ENCODE measurements at places on chromosomes 12 and 14. TPM values are rescaled to one million over a fixed set of nuclear protein-coding genes. Genes with fewer than 3 reads are reported as not detected.
A peak's percentile ranks its signal among the peaks of the same experiment; 100 is the strongest.

DNA sequence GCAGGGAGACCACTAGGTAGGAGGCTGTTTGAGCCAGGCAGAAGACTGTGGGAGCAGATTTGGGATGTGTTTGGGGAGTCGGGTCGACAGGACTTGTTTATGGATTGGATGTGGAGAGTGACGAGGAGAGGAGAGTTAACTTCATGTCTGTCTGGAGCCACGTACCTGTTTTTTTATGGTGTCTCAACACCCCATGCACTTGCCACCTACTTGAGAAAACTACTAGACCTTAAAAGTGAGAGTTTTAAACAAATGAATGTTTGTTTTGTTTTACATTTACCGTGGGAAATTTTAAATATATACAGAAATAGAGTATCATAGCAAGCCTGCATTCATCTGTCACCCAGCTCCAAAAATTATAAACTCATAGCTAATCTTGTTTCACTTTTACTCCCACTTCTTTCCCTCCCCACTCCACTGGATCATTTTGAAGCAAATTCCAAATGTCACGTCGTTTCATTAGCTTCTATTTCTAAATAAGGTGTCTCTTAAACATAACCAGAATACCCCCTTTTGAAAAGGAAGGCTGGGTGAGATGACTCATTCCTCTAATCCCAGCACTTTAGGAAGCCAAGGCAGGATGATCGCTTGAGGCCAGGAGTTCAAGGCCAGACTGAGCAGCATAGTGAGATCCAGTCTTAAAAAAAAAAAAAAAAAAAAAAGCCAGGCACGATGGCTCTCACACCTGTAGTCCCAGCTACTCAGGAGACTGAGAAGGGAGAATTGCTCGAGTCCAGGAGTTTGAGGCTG lies 136.2 kb downstream of the ANO6 start:
- no peak for DNase-seq

DNA sequence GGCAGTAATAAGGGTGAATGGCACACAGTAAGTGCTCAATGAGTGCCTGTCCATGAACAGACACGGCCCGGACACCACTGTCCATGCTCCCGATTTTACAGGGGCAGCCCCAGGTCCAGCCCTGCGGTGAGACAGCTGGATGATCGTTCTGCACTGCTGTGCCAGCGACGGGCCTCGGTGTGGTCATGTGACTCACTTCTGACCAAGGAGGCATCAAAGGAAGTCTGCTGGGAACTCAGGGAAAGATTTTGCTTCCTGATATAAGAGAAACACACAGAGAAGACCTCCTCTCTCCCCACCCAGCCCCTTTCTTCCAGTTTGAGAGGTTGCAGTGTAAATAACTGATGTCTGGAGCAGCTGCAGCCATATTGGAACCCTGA lies 126.6 kb downstream of the SCARB1 start:
- no peak for DNase-seq

DNA sequence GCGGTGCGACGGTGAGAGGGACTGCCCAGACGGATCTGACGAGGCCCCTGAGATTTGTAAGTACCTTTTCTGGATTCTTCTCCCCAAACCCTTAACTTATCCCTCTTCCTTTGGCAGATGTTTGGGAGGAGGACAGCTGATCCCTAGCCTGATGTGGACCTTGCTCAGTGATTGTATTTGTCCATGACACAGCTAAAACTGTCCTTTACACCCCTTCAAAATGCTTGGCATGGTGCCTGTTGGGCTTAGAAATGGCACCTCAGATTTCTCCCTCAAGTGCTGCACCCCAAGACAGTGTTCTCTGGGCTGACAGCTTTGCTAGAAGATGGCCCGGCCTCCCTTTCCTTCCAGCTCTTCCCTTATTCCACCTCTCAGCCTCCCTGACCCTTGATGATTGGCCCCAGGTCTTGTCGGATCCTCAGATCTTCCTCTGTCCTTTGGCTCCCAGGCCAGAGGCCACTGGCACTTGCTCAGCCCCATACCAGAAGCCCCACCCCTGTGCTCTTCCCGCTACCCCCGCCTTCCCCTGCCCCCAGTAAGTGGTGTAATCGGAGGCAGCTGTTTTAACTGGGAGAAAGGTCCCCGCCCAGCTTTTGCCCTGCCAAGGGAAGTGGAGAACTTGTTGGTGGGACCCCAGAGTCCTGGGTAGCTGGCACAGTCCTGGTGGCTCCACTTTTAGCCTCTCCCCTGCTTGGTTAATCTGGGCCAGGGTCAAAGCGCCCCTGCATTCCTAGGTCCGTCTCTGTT lies 8.7 kb downstream of the LRP1-AS start:
- DNase-seq, result no peak

DNA sequence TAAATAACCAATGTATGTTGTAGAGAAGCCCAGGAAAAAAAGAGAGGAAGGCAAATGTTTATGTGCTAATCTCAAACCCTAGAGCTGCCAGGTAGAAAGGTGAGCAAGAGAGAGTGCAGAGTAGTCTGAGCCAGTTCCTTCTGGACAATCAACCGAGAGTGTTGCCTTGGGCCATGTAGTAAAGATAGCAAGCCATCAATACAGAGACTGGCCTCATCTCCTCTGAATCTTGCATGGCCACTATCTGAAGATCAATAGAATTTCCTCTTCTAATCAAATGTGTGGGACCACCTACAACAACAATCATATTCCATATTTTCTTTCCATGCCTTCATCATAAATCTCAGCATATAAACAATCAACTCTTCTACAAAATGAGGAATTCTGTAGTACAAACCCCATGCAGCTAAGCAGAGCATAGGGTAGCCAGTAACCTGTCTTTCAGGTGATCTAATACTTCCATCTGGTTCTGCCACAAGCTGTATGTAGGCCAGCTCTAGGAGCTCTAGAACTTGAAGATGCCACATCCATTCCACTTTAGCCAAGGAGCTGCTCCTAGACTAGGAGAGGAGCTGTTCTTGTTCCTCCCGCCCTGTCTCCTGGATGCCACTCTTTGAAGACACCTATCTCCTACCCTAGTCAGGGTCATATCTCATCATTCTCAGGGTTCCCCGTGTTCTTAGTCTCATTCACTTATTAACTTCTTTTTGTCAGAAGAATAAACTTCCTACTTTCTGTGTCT lies 75.8 kb upstream of the SLC38A4 start:
- DNase-seq, result no peak

Gene WNT1
- total RNA-seq, result not detected

- DNase-seq, result no peak
Measured at GRCh38 chr12:131363393-131363792, 347.5 kb upstream of the SFSWAP start.

- DNase-seq, result no peak
Measured at GRCh38 chr14:95440951-95441350, 75.5 kb downstream of the SYNE3 start.

DNA sequence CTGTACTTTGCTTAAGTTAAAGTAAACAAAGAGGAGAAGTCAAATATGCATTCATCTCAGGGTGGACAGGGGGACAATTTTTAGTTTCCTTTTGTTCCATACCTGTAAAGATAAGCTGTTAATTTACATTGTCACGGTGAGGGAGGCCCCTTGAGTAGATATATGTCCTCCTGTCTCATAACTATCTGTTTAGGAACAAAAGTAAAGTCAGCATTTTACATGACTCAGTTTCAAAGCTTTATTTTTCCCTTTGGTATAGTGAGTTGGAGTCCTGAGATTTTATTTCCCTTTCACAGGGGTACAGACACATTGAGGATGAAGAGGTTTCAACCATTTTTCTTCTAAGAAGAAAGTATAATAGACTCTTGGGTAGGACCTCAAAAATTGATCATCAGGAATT lies 50.1 kb downstream of the TESPA1 start:
- no peak for DNase-seq

GRCh38 chr12:1250641-1251040 lies 259.6 kb downstream of the ERC1 start:
- DNase-seq, result no peak

DNA sequence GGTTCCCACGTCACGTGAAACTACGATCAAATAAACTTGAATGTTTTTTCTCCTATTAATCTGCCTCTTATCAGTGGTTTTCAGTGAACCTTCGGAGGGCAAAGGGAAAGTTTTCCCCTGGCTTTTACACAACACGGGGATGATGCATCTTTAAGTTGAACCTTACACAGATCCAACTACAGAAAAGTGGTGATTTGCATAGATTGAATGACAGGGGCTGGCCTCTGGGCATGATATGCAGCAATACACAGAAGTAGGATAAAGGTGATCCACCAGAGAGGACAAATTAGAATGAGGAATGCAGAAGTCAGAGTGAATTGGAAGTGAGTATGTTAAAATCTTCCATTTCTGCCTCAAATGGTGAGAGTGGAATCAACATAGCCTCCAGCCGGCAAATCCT lies 11.6 kb downstream of the GSG1 start:
- no peak for DNase-seq

Gene HAL
- 1.2 TPM for total RNA-seq

DNA sequence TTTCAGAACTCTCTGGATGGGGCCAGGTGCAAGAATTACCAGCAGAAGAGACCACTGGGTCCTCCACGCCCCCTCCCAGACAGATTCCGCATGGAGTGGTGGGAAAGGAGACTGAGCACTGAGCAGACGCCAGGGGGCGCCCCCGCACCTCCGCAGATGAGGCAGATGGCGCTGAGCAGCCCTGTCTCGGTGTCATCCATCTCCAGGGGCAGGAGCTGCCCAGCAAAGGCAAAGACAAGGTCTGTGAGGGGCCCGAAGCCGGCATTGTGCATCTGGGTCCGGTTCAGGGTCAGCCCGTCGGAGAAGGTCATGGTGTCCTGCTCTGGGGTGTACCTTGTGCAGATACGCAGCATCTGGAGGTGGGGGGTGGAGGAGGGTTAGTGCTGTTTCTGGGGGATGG lies 6.3 kb upstream of the ITGB7 start:
- peak; percentile 85 for DNase-seq

- DNase-seq, result no peak
Measured at GRCh38 chr14:58401587-58401986, 5.9 kb downstream of the TOMM20L start.

- DNase-seq, result no peak
Measured at GRCh38 chr14:63510538-63510937, 32.6 kb downstream of the PPP2R5E start.

DNA sequence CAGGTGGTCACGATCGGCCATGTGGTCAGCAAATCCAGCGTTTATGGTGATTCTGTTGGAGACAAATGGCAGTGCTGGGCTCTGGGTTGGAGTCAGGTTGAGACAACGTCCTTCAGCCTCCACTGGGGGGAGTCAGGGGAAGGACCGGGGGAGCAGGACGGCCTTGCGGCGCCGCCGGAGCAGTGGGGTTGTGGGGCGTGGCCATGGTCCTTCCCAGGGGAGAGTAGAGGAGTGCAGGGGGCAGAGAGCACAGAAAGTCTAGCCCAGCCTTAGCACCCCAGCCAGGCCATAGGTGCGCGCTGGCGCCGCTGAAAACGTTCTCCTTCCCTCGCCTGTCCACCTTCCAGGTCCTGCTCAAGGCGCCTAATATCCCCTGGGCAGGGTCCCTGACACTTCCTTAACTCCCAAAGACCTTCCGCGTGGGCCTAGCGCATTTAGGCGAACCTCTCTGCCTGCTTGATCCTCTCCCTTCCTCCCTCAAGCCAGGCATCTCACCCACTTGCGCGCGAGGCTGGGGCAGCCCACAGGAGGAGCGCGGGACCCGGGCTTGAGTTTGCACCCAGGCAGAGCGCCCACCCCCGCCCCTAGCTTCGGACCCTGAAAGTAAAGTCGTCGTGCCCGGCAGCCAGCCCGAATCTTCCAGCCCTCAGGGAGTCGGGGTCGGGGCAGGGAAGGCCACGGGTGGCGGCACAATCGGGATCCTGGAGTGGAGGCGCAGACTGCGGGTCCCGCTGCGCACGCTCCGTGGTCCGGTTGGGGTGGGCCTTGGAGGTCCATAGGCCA lies 3.1 kb upstream of the KIF26A start:
- no peak for DNase-seq

DNA sequence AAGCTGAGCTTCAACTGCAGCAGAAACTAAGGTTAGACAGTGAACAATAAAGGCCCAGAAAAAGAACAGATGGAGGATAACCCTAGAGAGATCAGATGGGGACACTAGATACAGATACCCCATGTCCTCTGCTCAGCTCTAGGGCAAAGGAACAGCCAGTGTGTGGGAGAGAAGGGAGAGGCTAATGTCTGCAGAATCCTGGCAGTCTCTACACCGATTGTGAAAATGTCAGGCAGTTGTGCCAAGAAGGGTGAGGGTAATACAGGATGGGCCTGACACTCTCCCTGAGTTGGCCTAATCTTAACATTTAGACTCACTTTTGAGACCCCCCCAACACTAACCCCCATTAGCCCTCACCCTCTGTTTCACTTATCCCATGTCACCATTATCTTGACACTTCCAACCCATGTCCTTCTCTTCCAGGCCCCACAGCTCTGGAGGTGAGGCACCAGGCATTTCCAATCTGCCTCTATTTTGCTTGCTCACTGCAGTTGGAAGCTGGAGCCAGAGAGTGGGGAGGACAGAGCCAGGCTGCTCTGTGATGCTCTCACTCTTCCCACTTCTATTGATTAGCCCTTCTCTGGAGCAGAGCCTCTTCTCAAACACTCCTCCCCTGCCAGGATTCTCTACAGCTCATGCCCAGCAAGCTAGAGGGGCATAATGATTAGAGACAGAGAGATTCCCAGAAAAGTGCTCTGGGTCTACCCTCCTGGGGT lies 3.0 kb upstream of the BLOC1S1 start:
- no peak for DNase-seq

DNA sequence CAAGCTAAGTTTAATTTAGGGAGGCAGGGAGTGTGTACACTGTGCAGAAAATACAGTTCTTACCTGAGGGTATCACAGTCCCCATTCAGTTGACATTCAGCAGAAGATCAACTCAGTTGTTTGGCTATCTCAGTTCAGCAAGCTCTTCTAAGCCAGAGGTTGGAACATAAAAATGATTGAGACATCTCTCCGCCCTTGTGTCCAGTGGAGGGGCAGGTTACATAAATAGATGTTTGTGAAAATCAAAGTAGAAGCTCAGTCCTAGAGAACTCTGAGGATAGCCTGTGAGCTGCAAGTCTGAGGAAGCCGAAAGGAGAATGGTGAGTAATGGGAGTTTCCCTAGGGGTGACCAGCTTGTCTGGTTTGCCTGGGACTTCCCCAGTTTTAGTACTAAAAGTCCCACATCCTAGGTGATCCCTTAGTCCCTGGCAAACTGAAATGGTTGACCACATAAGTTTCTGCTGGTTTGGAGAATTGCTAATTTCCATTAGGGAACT lies 251.4 kb upstream of the ATP2B1 start:
- no peak for DNase-seq

DNA sequence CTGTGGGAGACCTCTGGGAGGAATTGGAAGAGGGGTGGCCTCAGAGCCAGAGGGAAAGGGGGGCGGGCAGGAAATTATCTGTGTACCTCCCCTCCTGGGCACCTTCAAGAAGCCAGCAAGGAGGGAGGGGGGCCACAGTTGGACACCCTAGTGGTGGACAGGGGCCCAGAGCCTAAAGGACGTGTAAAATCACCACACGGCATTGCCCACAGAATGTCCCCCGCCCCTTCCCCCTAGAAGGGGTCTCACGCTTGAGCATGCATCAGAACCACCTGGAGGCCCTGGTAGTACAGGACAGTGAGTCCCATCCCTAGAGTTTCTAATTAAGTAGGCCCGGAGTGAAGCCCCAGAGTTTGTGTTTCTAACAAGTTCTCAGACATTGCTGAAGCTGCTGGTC lies 8.2 kb downstream of the ENDOU start:
- no peak for DNase-seq
